ENCODE measurements at places on chromosomes 6 and 20. TPM values are rescaled to one million over a fixed set of nuclear protein-coding genes. Genes with fewer than 3 reads are reported as not detected.

GRCh38 chr6:118876198-118876597 lies 17.8 kb upstream of the ASF1A start:
- H3K27me3 ChIP-seq = no peaks in the 10 kb centered on the region
- H3K36me3 ChIP-seq = no peaks in the 10 kb centered on the region
- no peak overlapping the region for H3K27ac ChIP-seq
- no peak for DNase-seq

The PPP2R5D gene
- total RNA-seq = 17.5 TPM

DNA sequence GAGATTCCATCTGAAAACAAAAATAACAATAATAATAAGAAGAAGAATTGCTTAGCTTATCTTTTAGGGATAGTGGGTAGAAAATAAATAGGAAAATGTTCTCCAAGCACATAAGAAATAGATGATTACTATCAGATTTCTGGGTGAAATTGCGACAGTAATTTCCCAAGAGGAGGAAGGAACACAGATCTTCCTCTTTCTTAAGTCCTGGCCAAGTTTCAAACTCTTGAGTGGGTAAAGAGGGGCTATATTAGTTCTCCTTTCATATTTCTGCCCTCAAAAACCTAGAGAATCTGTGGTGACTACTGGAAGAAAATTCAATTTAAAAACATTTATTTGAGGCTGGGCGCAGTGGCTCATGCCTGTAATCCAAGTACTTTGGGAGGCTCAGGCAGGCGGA lies 63.7 kb downstream of the PHACTR2 start:
- H3K27me3 ChIP-seq = no peaks in the 10 kb centered on the region
- H3K27ac ChIP-seq = no peak overlapping the region
- no peaks in the 10 kb centered on the region for H3K36me3 ChIP-seq
- peaks cover 4% of the 10 kb centered on the region for H3K4me1 ChIP-seq
- DNase-seq = no peak

- no peaks in the 10 kb centered on the region for H3K36me3 ChIP-seq
- DNase-seq = no peak
- no peak overlapping the region for H3K27ac ChIP-seq
Measured at GRCh38 chr20:10761232-10761631, 87.4 kb upstream of the JAG1 start.
